ENCODE measurements at places on chromosomes 13 and 19.

- no peak for DNase-seq
Observed at GRCh38 chr13:110183910-110184309, 123.0 kb downstream of the COL4A1 start.

- no peak for DNase-seq
Observed at GRCh38 chr13:27665333-27665732, 43.6 kb downstream of the POLR1D start.

DNA sequence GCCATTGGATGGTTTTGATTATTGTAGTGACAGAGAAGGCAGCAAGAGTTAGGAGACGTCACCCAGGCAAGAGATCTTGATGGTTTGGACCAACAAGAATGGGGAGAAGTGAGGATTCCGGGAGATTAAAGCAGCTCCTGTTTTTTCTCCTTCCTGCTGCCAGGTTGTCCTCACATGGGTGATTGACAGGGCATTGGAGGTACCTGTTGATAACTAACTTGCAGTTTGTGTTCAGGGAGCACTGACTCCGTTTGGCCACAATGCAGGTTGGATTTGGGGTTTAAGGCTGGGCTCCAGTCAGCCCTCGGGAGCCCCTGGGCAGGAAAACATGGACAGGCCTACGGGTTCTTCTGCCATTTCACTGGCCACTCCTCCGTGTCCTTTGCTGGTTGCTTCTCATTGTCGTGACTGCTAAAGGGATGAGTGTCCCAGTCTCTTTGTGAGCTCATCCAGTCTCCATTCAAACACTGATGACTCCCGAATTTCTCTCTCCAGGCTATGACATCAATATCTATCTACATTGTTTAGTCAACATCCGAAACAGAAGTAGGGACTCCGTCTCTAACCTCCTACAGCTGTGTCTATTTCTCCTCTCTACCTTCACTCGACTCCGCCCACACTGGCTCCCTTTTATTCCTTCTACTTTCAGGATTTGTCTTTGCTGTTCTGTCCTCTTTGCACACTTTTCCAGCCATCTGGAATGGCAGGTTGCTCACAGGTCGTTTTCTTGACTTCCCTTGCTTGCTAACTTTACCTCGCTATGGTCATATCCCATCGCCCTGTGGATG lies 1.3 kb upstream of the PTOV1 start:
- no peak for DNase-seq

DNA sequence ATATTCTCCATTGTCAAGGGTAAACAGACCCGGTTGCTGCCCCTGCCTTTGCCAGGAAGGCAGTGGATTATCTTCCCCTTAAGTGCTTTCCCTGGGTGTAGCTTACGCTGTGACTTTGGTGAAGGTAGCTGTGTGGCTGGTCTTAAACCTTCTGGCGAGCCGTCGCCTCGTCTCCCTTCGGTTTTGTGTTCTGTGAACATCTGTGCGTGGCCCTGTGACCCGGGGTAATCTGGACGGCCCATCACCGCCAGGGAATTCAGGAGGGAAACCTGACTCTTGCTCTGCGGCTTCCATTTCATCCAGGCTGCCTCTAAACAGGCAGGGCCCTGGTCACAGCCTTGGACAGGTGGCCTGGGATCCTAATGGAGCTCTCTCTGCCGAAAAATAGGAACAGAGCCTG lies 78.7 kb downstream of the SHISA2 start:
- no peak for DNase-seq

DNA sequence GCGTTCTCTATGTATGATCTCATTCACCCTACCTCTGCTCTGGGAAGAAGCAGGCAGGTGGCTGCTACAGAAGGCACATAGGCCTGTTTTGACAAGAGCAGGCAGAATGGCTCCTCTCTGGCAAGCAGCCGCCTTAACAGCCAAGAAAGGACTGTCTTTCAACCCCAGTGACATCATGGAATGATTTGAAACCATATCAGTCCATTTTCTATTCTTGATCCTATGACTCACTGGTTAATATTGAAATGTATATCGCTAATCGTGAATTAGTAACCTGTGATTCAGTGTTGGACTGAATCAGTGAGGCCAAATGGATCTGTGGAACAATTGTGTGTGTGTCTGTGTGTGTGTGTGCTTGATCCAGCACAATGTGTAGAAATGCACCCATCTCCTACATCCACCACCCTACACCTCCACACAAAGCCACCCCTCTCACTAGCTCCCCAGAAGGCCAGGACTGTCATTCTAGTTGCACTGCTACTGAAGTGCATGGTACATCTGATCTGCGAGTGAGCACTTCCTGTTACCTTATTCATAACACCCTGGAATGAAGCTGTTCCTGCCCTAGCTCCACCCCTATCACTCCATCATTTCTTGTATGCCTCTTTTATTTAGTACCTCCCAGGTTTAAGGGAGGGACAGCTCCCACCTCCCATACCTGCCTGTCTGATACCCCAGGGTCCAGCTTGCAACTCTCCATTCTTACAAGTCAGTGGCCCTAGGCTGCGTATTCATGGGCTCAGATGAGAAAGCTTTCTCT lies 460.0 kb downstream of the FOXO1 start:
- no peak for DNase-seq

GRCh38 chr19:49408816-49409440 lies 14.3 kb downstream of the PTH2 start:
- DNase-seq: no peak

GRCh38 chr19:15037586-15037985 lies 11.7 kb upstream of the CASP14 start:
- no peak for DNase-seq

All from central memory CD8-positive, alpha-beta T cell (primary cell).